ENCODE measurements at places on chromosomes 6 and 20.

GRCh38 chr6:144017166-144018094 lies 9.4 kb upstream of the PLAGL1 start:
- DNase-seq = no peak

- no peak for DNase-seq
Measured at GRCh38 chr6:7088076-7088742, 19.6 kb upstream of the RREB1 start.

DNA sequence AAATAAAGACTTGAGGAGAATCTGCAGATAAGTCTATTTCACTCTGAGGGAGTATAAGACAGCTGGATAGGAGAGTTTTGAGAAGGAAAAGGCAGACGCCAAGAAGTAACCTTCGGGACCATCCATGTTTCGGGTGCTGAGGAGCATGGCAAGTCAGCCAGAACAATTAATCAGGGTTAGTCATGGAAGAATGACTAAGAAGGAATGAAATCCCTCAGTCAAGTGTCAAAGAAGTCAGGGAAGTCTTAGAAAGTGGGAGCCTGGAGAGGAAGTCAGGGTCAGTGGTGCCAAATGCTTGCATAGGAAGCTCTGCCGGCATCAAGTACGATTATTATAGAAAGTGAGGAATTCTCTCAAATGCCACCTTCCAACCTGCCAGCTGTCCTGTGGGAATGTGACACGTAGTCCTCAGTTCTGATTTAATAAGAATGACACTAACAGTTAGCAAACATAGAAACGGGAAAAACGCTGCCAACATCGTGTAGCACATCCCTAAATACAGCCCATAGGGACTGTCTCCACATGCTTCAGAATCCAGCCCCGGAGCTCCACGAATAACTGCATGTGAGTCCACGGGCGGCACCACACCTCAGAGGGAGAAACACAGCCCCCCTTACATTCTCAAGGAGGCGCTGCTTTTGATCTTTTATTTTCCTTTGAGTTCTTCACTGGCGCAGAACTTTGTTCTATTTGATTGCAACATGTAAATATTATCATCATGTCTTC lies 602.7 kb downstream of the PRKN start:
- DNase-seq = no peak

- DNase-seq = no peak
Measured at GRCh38 chr20:25148982-25149846, 46.3 kb upstream of the ENTPD6 start.
